GM19239 (cell line): ENCODE measurements at places on chromosomes 11 and 22.

DNA sequence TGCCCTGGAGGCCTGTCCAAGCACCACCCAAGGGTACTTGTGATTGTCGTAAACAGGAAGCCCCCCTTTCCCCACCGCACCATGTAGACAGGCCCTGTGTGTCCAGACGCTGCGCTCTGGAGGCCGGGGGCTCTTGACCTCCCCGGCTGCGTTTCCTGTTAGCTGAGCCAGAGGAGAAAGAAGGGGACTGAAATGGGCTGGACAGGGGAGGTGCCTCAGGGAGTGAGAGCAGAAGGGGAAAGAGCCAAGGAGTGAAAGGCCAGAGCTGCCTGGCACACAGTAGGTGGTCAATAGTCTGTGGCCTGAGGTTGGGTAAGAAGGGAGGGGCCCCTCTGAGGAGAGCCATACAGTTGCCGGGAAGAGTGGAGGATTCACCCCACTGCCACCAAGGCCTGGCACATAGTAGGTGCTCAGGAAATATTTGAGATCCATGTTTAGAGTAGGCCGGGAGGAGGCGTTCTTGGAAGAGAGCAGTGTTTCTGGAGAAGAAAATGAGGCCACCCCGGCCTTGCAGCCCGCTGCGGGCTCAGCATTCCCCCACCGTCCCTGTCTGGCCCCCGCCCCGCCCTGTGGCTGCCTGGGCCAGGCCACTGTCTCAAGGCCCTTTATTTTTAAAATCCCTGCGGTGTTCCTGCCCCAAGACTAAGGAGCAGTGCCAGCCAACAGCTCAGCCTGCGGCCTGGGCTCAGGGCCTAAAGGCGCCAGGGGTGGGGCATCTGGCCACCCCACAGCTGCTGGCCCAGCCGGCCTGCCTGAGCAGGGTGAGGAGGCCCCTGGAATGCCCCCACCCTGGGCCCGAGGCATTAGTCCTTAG, 13.6 kb upstream of the CDC42EP1 start:
- DNase-seq: no peak

DNA sequence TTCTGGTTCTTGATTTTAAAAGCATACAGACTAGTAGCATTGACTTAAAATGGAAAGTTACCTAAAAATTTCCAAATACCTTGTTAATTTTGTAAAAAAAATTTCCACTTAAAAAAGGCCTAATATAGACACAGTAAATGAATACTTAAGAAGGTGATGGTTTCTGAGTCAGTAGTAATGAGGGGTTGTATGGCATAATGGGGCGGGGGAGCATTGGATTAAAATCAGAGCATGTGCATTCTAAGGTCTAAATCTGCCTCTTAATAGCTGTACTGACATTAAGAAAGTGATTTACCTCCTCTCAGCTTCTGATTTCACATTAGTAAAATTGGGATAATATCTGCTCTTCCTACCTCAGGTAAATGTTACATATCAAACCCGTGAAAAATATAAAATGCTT, 446.5 kb downstream of the AASDHPPT start:
- no peak for DNase-seq

DNA sequence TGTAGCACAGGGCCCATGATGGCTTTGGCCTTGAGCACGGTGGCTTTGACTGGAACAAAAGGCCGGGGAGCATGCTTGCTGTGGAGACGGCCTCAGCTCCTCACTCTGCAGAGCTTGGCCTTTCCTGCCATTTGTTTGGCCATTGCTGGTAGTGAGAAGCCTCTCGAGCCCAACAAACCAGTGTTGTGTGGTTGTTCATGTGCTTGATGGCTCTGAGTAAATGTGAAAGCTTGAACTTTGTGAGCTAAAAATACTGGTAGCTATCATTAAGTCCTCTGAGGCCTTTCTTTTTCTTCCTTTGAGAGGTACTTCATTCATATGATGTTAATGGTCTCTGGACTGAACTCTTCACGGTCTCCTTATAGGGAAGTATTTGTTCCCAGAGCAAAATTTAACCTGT, 39.6 kb downstream of the NAT10 start:
- DNase-seq: no peak

- no peak for DNase-seq
Observed at GRCh38 chr22:37741312-37741795, 44.5 kb downstream of the TRIOBP start.

- DNase-seq: no peak
Observed at GRCh38 chr11:32462011-32462690, 26.8 kb upstream of the WT1 start.

DNA sequence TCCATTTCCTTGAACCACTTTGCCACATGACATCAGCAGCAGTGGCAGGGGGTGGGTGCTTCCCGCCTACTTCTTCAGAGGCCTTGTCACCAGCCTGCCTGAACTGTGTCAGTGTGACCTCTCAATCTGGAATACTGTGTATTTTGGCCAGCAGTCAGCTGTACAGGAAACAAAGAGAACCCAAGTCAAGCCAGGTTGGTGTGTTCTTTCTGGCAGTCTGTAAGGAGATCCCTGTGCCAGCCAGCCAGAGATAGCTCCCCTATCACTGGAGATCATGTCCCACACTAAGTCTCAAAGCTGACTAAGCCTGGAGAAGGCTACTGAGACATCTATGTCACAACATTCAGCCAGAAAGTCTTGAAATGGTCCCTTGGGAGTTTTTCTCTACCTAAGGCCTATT, 142.1 kb downstream of the TRPC6 start:
- DNase-seq: no peak

- peak; percentile 68 for DNase-seq
Observed at GRCh38 chr22:22060200-22061084, 77.9 kb upstream of the TOP3B start.

- DNase-seq: no peak
Observed at GRCh38 chr11:109641549-109641948, 219.6 kb downstream of the C11orf87 start.

DNA sequence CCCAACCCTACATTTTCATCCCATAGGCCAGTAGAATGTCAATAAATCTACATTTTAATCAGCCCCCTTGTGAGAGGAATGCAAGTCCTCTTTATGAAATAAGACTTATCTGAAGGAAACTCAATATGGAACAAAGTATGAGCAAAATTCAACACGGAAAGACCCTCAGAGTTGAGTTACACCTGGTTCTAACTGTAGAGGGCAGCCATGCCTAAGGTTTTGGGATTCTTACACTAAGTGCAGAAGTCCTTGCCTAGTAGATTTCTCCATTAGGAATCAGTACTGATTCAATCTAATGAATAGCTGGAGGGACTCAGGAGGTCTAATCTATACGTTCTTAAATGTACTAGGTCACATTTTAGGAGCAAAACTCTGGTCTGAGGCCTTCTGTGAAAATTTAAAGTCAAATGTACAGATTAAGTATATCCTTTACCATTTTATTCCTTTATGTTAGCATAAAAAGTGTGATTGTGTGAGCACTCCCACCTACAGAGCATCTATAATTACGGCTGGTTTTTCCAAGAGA, 904.5 kb downstream of the DLG2 start:
- no peak for DNase-seq

DNA sequence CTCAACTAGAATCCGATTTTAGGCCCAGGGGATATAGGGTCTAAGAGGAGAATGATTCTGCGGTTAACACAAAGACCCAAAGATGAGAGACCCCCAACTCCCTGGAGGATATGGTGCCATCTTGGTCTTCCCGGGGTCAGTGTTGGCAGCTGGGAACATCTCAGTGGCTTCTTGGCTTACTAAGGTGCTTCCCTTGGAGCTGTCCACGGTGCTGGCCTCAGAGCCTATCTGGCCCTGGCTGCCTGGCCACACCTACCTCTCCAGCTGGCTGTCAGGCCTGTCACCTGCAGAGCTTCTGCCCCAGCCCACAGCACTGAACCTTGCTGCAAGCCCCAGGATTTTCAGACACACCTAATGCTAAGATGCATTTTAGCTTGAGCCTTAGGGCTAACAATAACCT, 70.7 kb upstream of the THY1 start:
- no peak for DNase-seq

- DNase-seq: no peak
Observed at GRCh38 chr11:3058753-3059664, 1.8 kb upstream of the CARS1 start.

DNA sequence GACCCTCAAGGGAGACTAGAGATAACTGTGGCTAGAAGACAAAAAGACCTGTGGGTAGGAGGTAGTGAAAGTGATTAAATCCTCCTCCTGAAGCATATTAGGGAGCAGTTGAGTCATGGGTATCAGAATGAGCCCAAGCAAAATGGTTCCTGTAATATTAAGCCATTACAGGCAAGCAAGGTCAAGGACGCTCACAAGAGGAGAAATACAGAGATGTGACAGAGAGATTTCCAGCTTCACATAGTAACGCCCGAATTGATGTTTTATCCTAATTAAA, 77.7 kb downstream of the FAM76B start:
- DNase-seq: no peak

GRCh38 chr11:48170241-48171233, 46.1 kb upstream of the OR4B1 start:
- no peak for DNase-seq

DNA sequence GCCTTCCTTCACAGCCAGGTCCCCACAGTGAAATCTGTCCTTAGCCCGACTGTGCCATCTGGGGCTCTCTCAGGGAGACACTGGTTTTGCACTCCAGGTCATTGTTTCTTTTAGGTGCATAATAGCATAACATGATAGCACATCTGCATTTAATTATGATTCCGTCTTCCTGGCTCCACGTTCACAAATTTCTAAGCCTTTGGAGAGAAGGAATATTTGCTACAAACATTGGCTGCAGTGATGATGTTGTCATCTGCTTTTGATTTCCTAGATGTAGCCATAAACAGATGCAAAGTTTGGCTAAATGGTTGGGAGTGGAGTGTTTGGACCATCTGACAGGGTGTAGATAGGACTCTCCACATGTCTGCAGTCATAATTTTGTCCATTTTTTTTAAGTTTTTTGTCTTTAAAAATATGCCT, 12.0 kb upstream of the CAT start:
- DNase-seq: no peak

DNA sequence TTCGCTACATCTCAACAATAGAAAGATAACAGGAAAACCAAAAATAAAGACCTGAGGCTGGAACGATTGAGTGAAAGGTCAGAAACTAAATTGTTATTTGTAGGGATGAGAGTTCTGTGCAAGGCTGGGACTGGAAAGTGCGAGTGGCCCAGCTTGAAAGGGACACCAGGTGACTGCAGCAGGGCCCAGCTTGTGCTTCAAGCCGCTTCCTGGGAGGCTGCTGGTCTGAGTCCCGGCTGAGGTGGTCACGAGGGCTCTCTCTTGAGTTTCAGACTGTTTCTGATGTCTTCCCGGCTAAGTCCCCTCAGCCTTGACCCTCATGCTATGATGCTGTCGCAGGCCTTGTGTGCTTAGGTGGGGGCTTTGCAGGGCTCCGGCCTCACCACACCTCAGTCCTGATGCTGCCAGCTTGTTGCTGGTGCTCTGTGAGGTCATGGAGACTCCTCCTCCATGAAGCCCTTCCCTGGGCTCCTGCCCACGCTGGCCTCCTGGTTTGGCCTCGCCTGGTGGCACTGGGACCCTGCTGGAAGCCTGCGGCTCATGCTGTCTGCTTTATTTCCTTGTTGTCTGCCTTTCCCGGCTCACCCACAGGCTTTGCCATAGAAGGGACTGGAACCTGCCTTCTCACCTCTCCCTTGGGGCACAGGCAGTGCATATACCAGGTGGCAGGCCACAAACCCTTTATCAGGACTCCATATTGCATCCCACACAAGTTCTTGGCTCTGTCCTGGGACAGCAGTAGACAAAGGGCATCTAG, 4.0 kb downstream of the BANF1 start:
- DNase-seq: no peak

DNA sequence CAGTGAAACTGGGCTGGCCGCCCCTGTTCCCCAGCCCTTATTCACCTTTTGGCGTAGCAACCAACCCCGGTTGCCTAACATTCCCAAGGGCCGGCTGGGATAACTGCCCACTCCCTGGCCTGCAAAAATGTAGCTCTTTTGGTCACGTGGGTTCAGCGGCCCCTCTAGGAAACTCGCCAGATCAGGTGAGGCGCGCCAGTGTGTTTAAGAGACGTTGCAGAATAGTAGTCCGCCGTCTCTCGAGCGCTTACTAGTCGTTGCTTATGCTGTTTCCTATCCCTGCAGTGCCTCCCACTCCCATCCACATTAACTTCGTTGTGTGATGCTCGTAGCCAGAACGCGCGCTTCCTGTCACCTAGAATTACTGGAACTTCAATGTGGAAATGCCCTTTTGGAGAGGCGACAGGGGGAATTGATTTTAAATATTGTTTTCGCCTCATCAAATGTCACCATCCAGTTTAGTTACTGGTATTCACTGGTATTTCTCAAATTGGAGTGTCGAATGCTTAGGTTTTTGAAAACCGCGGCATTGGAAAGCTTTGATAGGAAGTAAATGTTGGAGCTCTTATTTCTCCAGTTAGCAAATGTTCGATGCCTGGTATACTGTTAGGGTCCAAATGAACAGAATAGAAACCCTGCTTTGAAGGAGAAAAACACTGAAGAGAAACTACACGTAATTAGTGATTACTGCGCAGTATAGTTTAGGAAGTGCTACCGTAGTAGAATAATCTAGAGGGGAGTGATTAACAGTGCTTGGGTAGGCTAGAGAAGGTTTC, 823 bp downstream of the CEP57 start:
- no peak for DNase-seq
